ENCODE measurements at places on chromosomes 16 and 17.

DNA sequence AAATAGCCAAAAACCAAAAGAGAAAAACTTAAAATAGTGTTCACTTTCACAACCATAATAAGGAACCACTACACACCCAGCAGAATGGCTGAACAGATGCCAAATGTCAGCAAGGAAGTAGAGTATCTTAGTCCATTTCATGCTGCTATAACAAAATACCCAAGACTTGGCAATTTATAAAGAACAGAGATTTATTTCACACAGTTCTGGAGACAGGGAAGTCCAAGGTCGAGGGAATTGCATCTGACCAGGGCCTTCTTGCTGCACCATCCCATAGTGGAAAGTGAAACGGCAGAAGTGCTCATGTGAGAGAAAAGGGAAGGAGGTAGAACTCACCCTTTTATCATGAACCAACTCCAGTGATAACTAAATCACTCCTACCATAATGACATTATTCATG lies 33.8 kb upstream of the CCL22 start:
- DNase-seq = no peak

DNA sequence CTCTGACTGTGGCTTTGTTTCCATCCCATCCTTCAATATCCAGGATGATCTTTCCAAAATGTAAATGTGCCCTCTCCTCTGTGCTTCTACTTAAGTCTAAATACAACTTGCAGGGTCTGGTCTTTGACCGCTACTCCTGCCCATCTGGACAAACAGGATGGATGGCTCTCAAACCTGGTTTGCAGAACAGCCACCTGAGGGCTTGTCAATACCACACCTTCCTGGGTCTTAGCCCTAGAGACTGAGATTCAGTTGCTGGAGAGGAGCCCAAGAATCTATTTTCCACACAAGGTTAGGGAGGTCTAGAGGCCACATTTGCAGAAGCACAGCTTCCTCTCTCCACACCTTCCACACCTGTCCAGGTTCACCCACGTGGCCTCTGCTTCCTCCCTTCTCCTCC lies 1.9 kb upstream of the GRB7 start:
- DNase-seq = no peak

DNA sequence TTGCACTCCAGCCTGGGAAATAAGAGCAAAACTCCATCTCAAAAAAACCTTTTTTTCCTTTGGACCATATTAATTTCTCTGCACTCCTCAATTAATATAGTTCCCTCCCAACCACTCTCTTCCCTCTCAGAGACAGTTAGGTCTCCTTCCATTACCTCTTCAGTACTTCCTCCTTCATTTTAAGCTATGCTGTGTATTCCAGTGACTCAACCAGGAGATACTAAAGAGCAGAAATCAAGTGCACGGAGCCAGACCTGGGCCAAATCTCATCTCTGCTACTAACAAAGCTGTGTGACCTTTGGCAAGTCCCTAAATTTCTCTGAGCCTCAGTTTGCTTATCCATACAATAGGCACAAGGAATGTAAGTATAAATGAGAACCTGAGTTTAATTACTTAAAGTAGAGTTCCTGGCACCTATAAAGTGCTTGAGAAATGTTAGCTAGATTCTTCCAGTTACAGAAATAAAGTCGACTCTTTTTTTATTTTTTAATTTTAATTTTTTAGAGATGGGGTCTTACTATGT lies 8.5 kb downstream of the PECAM1 start:
- DNase-seq = no peak

- no peak for DNase-seq
Measured at GRCh38 chr16:72858665-72859493, 189.0 kb downstream of the ZFHX3 start.

- no peak for DNase-seq
Measured at GRCh38 chr16:82055728-82056549, 20.9 kb downstream of the HSD17B2 start.

DNA sequence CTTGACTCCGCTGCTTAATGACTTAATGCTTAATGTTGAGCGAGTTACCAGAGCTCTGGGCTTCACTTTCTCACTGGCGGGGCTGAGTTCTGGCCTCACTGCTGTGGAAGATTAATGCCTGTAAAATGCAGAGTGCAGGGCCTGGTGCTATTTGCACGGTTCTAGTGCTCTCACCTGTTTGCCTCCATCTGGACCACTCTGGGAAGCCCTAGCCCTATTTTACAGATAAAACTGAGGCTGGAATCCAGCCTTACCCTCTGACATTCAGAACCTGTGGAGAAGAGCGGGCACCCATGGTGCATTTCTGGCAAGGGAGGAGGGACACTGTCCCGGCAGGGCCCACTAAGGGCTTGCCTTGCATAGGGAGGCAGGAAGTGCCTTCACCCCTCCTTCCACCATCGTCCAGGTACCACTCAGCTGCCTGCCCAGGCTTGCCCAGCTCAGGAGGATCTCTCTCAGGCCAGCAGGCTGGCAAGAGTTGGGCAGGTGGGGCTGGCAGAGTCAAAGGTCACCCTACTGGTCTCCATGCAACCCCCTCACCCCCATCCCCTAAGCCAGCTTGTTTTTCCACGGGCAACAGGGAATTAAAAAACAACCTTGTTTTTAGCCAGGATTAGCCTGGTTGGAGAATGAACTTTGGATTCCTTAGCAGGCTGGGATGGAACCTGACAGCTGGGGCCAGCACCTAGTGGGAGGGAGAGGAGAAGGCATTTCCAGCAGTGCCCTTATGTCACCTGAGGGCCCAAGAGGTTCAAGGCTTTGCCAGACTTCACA lies 4.1 kb upstream of the UBALD1 start:
- no peak for DNase-seq
